ENCODE measurements at places on chromosomes 3 and 15. TPM values are rescaled to one million over a fixed set of nuclear protein-coding genes. Genes with fewer than 3 reads are reported as not detected.

GRCh38 chr3:100802126-100802525, 92.8 kb downstream of the TFG start:
- H3K36me3 ChIP-seq: no peaks in the 10 kb centered on the region
- no peak overlapping the region for H3K27ac ChIP-seq
- H3K27me3 ChIP-seq: peaks cover 5% of the 10 kb centered on the region
- H3K4me3 ChIP-seq: no peak overlapping the region
- DNase-seq: no peak
- H3K4me1 ChIP-seq: no peaks in the 10 kb centered on the region

GRCh38 chr3:35675621-35676020, 36.3 kb downstream of the ARPP21 start:
- no peak overlapping the region for H3K27ac ChIP-seq
- H3K4me1 ChIP-seq: peaks cover 8% of the 10 kb centered on the region
- H3K36me3 ChIP-seq: no peaks in the 10 kb centered on the region
- no peak for DNase-seq

Gene ASB7
- 18.9 TPM for total RNA-seq

Gene LYZL4
- not detected for total RNA-seq

Gene RASGRF1
- 0.16 TPM for total RNA-seq

- peaks cover 59% of the 10 kb centered on the region for H3K27me3 ChIP-seq
- DNase-seq: no peak
- H3K27ac ChIP-seq: no peak overlapping the region
- H3K4me1 ChIP-seq: peaks cover 4% of the 10 kb centered on the region
Observed at GRCh38 chr15:98420837-98421236, 227.5 kb upstream of the IGF1R start.
